A673 (cell line): ENCODE measurements at places on chromosomes 1 and 21. TPM values are rescaled to one million over a fixed set of nuclear protein-coding genes. Genes with fewer than 3 reads are reported as not detected.
A peak's percentile ranks its signal among the peaks of the same experiment; 100 is the strongest.

GRCh38 chr1:198648592-198648991, 9.8 kb downstream of the PTPRC start:
- no peak for DNase-seq

DNA sequence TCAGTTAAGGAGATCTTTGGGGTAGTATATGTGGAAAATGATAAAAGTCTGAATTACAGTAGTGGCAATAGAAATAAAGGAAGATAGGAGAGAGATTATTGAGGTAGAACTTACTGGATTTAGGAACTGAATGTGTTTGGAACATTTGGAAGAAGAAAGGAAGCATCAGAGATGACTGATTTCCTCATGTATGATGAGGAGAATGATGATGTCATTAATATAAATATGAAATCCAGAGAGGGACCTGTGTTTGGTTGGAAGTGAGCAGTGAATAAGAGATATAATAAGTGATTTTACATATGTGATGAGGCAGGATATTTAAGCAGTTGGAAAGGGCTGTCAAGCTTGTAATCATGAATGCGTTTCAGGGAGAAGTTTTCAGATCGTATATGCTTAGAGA, 86.3 kb downstream of the SYT14 start:
- no peak for DNase-seq

- no peak for DNase-seq
These were observed 59.1 kb downstream of the CAPN2 start for GRCh38 chr1:223771469-223771813.

GRCh38 chr1:220239966-220240365, 32.3 kb downstream of the RAB3GAP2 start:
- DNase-seq = no peak

GRCh38 chr1:227225715-227226346, 92.5 kb downstream of the CDC42BPA start:
- no peak for DNase-seq

GRCh38 chr1:21761052-21761451, 21.9 kb downstream of the USP48 start:
- no peak for DNase-seq

- no peak for DNase-seq
These were observed 197.6 kb upstream of the DMRTA2 start for GRCh38 chr1:50620680-50621329.

- no peak for DNase-seq
These were observed 458.3 kb downstream of the LMO4 start for GRCh38 chr1:87786861-87787545.

GRCh38 chr21:41371685-41372030, 9.8 kb downstream of the MX2 start:
- DNase-seq = no peak

GRCh38 chr1:25428475-25429166, 2.1 kb upstream of the MACO1 start:
- DNase-seq = no peak

DNA sequence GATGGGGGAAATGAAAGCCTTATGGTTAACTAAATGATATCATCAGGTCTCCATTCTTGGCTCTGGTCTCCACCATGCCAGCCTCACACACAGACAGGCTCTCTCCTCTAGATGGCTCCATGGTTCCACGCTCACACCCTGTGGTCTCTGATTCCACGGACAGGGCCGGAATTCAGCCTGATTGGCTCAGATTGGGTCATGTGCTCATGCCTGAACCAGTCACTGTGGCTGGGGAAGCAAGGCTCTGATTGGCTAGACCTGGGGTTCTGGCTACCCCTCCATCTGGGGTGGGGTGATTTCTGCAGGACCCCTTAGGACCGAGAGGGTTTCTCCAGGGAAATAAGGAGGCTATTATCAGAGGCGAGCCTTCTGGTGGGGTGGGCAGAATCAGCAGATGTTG, 277.0 kb downstream of the PTPRU start:
- peak; percentile 72 for DNase-seq

DNA sequence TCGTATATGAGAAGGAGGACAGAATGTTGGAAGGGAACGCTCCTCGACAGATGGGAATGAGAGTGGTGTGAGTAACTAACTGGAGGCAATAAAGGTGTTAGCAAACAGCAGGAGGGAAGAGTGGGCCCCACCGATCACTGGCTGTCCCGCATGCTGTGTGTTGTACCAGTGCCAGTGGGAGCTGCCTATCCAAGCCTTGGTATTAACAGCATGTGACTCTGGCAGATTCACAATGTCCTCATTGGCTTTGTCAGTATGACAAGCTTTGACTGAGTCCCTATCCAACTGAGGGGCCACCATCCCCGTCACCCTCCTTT, 188.3 kb downstream of the NRIP1 start:
- no peak for DNase-seq

DNA sequence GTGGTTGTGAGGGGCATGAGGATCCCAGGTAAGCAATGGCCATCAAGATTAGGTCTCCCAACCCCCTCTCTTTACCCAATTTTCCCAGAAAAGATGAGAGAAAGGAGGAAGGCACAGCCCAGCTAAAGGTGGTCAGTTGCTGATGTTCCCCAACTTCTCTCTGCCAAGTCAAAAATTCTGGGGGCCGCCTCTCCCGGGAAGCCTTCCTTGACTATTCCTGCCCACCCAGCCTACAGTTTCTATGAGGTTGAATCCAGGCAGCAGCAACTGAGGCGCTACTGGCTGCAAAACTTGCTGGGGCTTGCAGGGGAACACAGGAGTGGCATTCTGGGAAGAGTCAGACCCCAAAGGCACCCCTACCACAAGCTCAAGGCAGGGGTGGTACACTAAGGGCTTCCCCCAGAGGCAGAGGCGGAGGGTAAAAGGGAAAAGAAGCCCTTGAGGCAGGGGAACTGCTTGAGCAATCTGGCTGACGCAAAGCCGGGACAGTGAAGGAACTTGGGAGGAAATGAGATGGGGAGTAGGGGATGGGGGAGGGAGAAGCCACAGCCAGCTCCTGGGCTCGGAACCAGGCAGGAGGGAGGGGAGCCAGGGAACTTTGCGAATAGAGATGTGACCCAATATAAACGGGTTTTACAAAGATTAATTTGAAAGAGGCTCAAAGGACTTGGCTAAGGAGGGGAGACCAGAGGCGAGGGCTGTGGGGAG, 31.2 kb downstream of the SDC3 start:
- DNase-seq = peak; percentile 57

DNA sequence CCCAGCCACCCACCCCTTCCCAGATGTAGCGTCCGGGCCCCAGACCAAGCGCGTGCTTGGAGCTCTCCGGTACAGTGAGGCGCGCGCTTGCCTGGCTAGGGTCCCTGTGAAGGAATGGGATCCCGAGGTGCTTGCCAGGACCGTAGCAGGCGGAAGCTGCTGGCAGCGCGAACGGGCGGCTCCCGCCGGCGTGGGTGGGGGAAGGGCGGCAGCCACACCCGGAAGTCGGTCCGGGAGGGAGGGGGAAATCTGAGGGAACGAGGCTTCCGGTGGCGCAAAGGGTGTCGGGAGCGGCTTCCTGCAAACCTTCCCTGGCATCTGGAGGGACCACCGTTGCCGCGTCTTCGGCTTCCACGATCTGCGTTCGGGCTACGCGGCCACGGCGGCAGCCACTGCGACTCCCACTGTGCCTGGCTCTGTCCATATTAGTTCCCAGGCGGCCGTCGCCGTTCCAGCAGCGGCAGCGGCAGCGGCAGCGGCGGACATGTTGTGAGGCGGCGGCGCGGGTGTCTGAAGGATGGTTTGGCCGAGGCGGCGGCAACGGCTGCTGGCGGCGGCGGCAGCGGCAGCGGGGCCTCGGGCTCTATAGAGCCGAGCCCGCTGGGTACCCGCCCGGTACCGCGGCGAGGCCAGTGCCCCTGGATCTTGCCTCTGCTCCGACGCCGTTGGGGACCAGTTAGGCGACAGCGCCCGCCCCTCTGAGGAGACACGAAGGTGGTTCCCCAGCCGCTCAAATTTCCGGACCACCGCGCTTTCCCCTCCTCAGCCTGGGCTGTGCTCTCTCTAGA, at the start of gene DR1:
Gene DR1 (plus strand): TSS at position 275 of the 788 bp plus-strand sequence. CDS start 739 bp downstream, outside the sequence.
- peak; percentile 96 for DNase-seq

- peak; percentile 67 for DNase-seq
These were observed 34.4 kb downstream of the CAPZB start for GRCh38 chr1:19450811-19451515.

DNA sequence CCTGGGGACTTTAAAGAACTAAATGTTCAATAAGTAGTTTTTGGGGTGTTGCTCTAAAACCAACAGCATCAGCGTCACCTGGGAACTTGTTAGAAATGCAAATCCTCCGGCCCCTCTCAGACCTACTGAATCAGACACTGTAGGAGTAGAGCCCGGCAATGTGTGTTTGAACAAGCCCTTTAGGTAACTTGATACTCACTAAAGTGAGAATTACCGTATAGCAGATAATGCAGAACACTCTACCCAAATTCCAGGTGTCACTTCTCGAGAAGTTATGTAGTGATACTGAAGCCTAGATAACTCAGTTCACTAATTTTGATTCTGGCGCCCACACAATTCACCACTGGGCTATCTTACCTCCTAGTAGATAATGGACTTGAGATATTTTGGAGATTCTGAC, 3.7 kb upstream of the DPT start:
- DNase-seq = no peak

DNA sequence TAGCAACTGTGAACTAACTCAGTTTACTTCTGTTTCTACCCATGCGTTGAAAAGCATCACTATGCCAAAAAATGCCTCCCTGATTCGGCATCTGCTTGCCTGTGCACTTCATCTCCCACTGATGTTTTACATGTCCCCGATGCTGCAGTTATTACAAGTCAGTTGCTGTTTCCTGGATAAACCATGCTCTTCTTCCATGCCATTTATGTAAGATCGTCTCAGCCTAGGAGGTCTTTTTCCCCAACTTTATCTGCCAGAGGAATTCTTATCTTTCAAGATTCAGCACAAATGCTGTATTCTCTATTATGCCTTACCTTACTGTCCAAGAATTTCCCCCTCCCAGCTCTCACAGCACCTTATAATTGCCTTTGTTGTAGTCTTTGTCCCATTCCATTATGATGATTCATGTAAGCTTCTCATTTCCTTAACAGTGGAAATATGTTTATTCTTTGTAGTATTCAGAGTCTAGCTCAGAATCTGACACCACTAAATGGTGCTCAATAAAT, 30.0 kb downstream of the PRKACB start:
- DNase-seq = peak; percentile 46

- no peak for DNase-seq
These were observed 116.9 kb downstream of the AJAP1 start for GRCh38 chr1:4771267-4771666.

DNA sequence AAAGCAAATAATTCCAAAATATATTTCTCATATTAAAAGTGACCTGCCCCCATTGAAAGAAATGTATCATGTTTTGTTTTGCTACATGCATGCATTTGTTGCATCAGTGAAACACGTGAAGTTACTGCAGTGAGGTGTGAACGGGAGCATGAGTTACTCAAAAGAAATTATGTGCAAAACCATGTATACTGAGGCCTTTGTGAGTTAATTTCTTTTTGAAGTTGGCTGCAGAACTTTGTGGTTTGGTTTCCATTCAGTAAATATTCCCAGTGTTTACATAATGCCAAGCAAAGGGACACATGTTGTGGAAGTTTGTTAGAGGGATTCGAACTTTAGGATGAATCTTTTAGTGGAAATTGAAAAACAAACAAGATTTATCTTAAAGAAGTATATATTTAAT, 619.4 kb upstream of the ADAMTS5 start:
- DNase-seq = no peak

DNA sequence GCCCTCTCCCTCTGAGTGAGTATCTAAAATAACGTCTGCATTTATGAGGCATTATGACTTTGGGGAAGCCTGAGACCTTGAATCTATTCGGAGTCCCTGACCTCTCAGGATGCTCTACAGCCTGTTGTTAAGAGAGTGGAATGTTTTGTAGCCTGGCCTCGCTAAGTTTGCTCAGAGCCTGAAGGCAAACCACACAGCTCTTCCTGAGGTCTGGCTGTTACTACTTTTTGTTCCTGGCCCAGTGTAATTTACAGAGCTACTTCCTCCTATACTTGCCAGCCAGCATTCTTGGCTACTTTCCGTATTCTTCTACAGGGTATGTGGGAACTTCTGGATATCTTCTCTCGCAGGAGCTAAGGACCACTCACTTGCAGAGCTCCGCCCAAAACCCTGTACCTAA, 3.6 kb upstream of the ZMYM4 start:
- no peak for DNase-seq

DNA sequence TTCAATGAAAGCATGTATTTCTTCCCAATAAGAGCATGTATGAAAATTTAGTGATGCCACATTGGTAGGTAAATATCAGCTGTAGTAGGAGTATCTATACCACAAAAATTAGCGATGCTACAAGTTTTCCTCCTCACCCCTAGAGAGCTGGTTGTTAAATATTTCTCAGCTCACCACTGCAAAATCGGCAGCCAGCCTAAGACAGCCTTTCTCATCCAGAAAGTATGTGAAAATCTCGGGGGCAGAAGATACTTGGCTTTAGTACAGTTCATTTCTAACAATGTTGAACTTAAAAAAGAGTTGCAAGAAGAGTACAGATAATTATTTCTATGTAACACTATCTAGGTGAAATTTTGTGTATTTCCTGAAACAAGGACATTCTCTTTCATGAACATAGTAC, 235.4 kb downstream of the TPR start:
- no peak for DNase-seq

GRCh38 chr1:54347955-54348699, 58.1 kb downstream of the SSBP3 start:
- DNase-seq = no peak

- peak; percentile 75 for DNase-seq
These were observed 1.2 kb upstream of the CAP1 start for GRCh38 chr1:40039245-40039756.

DNA sequence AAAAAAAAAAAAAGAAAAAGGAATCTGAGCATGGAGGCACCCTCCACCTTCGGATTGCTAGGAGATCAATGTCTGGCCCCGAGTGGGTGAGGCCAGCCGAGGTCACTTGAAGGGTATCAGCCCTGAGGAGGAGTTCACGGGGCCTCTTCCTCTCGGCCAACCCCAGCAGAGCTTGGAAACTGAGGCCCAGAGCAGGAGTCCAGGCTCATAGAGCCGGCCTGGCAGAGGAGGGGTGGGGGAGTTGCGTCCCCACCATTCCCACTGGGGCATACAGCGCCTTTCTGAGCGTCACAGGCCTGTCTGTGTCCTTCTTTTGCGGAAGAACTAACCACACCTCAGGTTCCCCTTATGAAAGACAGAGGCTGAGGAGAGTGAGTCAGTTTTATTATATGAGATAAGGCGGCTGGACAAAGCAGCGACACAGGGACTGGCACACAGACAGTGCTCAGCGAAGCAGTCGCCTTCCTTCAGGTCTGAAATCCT, 17.1 kb upstream of the EPHA2 start:
- DNase-seq = no peak

Gene SMIM34
- total RNA-seq = not detected in 2 replicates

Gene FAM177B
- not detected in 2 replicates for total RNA-seq

Gene C1orf56
- total RNA-seq = 2.9 and 3.9 TPM in 2 replicates

Gene KIRREL1
- total RNA-seq = 187 and 211 TPM in 2 replicates

Gene GOLT1A
- not detected in 2 replicates for total RNA-seq

Gene CLCA1
- not detected in 2 replicates for total RNA-seq

Gene ACKR1
- total RNA-seq = not detected in 2 replicates

Gene SPRR5
- not detected in 2 replicates for total RNA-seq

Gene GUCA2B
- total RNA-seq = not detected in 2 replicates

Gene PLA2G5
- not detected in 2 replicates for total RNA-seq

Gene RO60
- total RNA-seq = 93.5 and 97.6 TPM in 2 replicates

Gene GRIK1
- 0.67 and 0.85 TPM in 2 replicates for total RNA-seq
